Activated T-helper 17 cell treated with anti-CD3 and anti-CD28 coated beads, Interleukin-2, amount 50 U/mL, for 72 hours (primary cell): ENCODE measurements at places on chromosomes 5 and 9.

DNA sequence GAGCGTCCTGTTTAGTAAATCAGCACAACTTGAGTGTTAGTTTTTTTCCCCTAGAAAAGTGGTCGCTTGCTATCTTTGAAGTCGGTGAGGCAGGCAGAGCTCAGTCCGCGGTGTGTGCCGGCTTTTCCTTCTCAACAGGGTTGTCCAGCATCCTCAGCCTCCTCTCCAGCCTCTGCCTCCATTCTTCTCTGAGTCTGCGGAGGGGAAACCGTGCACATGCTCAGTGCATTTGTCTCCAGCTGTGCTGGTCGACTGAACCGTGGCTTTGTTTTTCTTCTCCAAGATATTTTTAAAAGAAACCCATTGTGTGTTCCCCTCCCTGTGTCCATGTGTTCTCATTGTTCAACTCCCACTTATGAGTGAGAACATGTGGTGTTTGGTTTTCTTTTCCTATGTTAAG is 25.3 kb downstream of the FAM240B start:
- peaks cover 9% of the 10 kb centered on the region for H3K27me3 ChIP-seq
- H3K4me3 ChIP-seq: no peak overlapping the region
- H3K36me3 ChIP-seq: no peaks in the 10 kb centered on the region
- no peak overlapping the region for H3K27ac ChIP-seq
- ATAC-seq: no peak

DNA sequence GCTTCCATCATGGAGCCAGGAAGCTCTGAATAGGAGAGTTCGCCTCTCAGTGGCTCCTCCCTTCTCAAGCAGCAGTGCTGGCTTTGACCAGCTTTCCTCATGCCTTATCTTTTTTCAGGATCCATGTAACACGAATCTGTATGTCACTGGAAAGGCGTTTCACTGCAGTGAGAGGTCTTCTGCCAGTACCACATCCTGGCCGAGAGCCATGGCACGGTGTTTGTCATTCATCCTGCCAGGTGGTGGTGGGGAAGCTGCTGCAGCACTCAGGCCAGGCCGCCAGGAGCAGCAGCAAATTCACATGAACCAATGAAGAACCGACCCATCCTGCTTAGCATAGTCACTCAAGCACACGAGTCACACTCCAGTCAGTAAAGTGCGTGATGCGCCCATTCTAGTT is 179.0 kb downstream of the FANCC start:
- H3K27ac ChIP-seq: no peak overlapping the region
- H3K27me3 ChIP-seq: no peaks in the 10 kb centered on the region
- no peaks in the 10 kb centered on the region for H3K36me3 ChIP-seq
- no peak overlapping the region for H3K4me3 ChIP-seq
- H3K4me1 ChIP-seq: peaks cover 5% of the 10 kb centered on the region
- ATAC-seq: no peak

GRCh38 chr5:125476901-125477585 is 730.6 kb upstream of the ZNF608 start:
- no peak for ATAC-seq
- H3K4me1 ChIP-seq: no peaks in the 10 kb centered on the region
- H3K4me3 ChIP-seq: no peak overlapping the region
- H3K27ac ChIP-seq: no peak overlapping the region
- no peaks in the 10 kb centered on the region for H3K27me3 ChIP-seq

GRCh38 chr5:67310169-67310568 is 113.6 kb upstream of the CD180 start:
- H3K4me1 ChIP-seq: peaks cover 6% of the 10 kb centered on the region
- H3K4me3 ChIP-seq: no peak overlapping the region
- H3K27ac ChIP-seq: no peak overlapping the region
- no peaks in the 10 kb centered on the region for H3K36me3 ChIP-seq

DNA sequence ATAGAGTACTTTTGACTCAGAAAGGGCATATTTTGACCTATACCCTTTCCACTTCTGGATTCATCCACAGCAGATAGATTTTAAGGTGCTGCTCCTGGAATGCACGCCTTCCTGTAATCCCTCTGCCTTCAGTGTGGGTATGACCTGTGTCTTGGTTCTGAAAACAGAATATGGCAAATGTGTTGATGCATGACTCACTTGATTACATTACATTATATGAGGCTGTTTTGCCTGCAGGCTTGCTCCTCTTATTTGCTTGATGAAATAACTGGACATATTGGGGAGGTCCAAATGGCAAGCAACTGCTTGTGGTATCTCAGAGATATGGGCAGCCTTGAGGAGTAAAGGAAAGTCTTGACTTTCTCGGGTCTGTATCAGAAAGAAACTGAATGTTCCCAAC is 468.6 kb downstream of the CDH18 start:
- no peak overlapping the region for H3K4me3 ChIP-seq
- H3K4me1 ChIP-seq: no peaks in the 10 kb centered on the region
- ATAC-seq: no peak
- H3K36me3 ChIP-seq: no peaks in the 10 kb centered on the region
- no peak overlapping the region for H3K27ac ChIP-seq
- H3K27me3 ChIP-seq: no peaks in the 10 kb centered on the region

DNA sequence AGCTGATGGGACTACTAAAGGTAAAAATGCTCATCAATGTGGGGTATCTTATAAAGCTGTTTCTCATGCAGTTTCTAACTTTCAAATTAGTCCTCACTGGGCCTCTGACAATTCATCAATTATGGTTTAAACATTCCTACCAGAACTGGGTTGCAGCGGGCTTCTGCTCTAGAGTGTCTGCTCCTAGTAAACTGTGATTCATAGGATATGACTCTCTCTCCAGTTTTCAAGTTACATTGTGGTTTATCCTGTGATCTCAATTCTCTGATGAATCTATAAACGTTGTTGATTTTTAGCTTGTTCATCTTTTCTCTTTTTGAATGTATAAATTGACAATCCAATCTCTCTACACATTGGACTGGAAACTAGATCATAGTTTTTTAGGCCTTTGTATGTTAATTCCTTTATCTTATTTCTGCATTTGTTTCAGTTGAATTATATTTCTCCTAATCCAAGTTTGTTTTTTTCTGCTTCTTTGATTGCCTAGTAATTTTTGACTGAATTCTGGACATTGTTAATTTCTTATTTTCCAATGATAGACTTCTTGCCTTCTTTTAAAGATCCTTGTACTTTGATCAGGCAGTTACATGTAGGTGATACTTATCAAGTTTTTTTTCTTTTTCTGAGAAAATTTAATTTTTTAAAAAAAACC is 822.6 kb downstream of the TLE1 start:
- no peak for ATAC-seq
- no peaks in the 10 kb centered on the region for H3K27me3 ChIP-seq
- H3K27ac ChIP-seq: no peak overlapping the region
- no peak overlapping the region for H3K4me3 ChIP-seq
- H3K4me1 ChIP-seq: no peaks in the 10 kb centered on the region
- H3K36me3 ChIP-seq: no peaks in the 10 kb centered on the region

DNA sequence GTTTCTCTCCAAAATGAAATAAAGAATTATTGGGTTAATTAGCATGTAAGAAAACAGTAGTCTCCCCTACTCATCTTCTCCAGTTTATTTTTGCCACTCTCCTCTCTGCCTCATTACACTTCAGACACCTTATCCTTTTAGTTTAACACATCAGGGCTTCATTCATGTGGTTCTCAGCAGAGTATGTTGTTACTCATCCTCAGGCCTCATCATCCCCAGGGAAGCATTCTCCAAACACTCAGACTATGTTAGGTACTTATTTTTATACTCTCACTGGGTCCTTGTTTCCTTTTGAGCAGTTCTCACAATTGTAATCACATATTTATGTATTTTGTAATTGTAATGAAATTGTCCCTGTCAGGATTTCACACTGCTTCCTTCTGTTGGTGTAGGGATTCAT is 470.5 kb downstream of the PDE4D start:
- no peaks in the 10 kb centered on the region for H3K4me1 ChIP-seq
- no peak for ATAC-seq
- peaks cover 5% of the 10 kb centered on the region for H3K27me3 ChIP-seq
- H3K27ac ChIP-seq: no peak overlapping the region
- H3K36me3 ChIP-seq: no peaks in the 10 kb centered on the region
- no peak overlapping the region for H3K4me3 ChIP-seq
